ENCODE measurements at places on chromosomes 3 and 15.

DNA sequence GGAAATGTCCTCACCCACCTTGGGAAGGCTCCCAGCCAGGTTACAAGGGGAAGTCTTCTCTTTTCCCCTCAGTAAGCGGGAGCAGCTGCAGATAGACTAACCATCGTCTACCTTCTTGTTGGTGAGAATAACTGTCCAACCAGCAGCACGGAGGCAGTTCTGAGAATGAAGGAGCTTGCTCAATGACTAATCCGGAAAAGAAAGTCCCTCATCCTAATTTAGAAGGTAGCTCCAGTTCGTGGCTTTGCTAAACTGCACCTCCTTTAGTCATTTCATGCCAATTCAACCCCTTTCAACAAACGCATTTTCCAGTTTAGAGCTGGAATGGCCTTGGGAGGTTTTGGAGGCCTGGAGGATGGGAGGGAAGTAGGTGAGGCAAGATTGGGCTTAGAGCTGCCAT, 527.4 kb upstream of the PROK2 start:
- no peak for DNase-seq

DNA sequence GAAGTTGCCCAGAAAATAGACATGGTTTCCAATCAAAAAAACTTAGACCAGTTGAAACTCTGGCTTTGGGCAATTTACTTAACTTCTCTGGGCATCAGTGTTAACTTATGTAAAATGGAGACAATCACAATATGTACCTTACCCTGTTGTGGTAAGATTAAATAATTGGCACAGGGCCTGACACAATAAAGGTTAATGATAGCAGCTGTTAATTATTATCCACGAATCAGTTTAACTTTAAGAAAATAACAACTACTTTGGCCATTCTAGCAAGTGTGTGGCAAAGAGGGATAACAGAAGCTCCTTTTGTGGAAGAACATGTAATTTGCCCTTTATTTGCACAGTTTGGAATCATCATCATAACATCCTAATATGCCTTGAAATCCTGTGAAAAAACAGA, 787.6 kb downstream of the FHIT start:
- no peak for DNase-seq

DNA sequence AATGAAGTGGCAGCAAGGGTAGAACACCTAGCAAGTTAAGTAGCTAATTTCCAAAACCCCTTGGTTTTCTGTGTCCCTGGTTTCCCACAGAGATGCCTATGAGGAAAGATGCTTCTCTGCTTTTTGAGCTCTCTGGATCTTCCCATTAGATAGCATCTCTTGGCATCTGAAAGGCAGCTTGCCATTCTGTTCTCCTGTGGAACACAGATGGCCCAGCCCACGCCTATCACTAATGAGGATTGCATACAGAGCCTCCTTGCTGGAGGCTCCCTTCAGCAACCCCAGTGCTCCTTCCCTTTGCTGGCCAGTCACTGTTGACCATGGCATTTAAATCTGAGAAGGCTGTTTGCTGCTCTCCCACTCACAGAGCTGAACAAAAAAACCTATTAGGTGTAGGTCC, 34.4 kb upstream of the ETV5 start:
- no peak for DNase-seq

GRCh38 chr15:81296673-81297072, 27.3 kb downstream of the STARD5 start:
- DNase-seq, result no peak

GRCh38 chr3:74630602-74631001, 16.1 kb upstream of the CNTN3 start:
- peak; percentile 65 for DNase-seq

- DNase-seq, result peak; percentile 18
These were observed 393 bp downstream of the ERICH6 start for GRCh38 chr3:150703299-150703755.

DNA sequence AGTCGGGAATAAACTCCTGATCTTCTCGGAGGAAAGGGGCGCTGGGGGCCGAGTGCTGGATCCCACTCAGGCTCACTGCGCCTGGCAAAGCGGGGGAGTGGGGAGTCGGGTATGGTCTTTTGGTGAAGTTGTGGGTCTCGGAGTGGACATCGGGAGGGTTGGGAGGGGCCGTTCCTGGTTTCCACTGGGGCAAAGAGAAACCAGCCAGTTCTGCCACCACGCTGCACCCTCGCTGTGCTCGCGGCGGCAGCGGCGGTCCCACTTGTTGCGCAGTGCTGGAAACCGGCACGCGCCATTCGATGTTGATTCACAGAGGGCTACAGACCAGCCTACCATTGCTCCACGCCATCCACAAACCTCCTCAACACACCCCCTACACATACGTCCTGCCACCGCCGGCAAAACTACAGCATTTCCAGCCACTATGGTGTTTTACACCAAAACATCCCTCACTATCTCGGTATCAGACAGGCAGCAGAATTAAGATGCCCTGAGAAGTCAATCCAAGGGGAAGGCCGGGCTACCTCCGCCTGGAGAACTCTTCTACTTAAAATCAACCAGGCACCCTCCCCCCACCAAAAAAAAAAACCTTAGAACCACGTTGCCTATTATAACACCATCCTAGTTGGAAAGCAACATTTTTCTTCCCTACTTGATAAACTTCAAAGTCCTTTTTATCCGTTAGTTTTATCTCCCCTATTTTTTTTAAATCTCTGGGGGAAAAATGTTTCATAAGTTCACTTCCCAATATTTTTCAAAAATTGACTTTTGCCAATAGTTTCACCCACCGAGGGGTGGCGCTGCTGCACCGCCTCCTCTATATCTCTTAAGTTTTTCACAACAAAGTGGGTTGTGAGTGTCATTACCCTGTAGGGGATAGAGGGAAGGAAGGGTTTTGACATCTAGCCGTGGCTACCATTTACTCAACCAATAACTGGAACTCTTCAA, 3.6 kb downstream of the BCL6 start:
- DNase-seq, result peak; percentile 88

Measured in fibroblast of mammary gland (primary cell).